CD4-positive, alpha-beta T cell (primary cell): ENCODE measurements at places on chromosomes 13 and 19. TPM values are rescaled to one million over a fixed set of nuclear protein-coding genes. Genes with fewer than 3 reads are reported as not detected.

DNA sequence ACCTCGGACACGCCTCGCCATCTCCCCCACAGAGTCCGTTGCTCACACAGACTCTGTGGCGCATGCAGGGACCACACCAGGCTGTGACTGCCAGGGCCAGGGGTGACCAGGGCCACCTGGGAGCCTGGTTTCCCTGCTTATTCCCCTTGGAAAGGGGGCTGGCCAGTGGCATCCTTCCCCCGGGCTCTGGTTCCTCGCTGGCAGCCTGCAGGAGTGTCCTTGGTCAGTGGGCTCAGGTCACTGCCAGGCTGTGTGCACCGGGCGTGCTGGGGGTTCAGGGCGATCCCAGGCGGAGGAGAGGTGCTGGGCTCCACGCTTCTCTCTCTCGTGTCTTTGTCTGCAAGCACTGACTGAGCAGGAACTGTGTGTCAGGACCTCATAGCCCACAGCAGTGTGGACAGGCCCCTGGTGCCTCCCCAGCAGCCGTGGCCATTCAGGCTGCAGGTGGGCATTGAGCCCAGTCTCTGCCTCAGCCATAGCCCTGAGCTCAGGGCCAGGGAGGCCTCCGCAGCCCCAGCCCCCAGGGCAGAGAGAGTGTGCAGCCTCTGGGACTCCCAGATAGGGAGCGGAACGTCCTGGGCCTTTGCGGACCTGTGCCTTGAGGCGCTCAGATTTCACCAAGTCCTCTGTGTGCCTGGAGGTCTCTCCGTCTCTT lies 6.5 kb downstream of the PIAS4 start:
- DNase-seq, result no peak

PLK5 gene
- total RNA-seq, result not detected

GRCh38 chr13:19910336-19911072 lies 47.1 kb upstream of the ZMYM5 start:
- DNase-seq, result no peak

DNA sequence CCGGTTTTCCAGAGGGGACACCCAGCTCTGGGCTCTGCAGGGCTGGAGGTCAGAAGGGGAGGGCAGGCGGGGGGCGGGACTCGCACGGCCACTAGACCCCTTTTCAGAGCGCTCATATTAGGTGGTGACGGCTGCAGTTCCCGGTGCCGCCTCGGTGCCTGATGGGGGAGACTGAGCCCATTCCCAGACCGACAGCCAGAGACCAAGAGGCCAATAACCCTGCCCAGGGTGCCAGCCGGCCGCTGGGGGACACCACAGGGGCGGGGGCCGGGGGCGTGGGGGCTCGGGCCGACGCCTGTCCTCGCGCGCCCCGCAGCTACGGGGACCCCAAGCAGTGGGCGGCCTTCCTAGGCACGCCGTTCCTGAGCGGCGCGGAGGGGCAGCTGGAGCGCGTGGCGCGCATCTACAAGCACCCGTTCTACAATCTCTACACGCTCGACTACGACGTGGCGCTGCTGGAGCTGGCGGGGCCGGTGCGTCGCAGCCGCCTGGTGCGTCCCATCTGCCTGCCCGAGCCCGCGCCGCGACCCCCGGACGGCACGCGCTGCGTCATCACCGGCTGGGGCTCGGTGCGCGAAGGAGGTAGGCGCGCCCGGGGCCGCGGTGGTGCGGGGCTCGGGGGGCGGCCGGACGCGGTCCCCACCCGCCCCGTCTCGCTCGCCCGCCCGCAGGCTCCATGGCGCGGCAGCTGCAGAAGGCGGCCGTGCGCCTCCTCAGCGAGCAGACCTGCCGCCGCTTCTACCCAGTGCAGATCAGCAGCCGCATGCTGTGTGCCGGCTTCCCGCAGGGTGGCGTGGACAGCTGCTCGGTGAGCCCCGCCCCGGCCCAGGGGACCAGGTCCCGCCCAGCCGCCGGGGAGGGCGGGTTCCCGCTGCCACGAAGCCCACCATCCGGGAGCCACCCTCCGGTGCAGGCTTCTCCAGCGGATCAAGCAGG lies 2.4 kb downstream of the TIMM13 start:
- DNase-seq, result no peak

SLAIN1 gene
- 41.2 TPM for total RNA-seq

- no peak for DNase-seq
Measured at GRCh38 chr13:52421216-52421615, 15.2 kb upstream of the THSD1 start.

DNA sequence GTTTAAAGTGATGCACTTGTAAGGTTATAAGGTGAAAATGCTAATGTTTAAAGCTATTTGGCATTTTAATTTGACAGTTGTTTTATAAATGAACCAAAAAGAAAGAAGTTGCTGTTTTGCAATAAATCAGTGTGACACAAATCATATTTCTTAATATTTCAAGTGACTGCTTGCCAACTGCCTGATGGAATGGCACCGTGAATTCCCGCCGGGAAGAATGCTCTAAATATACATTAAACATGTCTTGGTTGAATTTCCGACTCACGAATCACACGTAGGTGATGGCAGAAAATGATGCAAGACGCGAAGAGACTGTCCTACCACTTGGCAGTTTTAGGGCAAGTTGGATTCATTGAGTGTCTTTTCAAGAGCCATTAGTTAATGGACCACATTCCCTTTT lies 3.1 kb upstream of the GJB2 start:
- no peak for DNase-seq

DNA sequence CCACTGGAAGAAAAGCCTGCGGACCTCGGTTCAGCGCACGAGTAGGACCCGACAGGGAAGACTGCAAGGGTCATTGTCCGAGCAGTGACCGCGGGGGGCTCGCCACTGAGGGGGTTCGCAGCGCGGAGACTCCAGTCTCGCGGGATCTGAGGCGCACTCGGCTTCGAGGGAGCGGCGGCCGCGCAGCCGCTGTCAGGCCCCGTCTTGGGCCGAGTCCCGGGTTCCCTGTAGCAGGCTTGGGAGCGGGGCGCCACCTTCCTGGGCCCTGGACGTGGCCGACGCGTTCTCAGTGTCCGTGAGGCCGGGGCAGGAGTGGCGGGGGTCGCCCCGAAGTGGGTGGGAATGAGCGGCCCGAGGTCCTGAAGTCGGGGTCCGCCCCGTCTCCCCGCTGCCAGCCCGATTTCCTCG lies 474 bp upstream of the FAM174C start:
- DNase-seq, result no peak

FCGBP gene
- 19.1 TPM for total RNA-seq

- DNase-seq, result no peak
Measured at GRCh38 chr13:71830736-71831135, 36.3 kb downstream of the DACH1 start.

DNA sequence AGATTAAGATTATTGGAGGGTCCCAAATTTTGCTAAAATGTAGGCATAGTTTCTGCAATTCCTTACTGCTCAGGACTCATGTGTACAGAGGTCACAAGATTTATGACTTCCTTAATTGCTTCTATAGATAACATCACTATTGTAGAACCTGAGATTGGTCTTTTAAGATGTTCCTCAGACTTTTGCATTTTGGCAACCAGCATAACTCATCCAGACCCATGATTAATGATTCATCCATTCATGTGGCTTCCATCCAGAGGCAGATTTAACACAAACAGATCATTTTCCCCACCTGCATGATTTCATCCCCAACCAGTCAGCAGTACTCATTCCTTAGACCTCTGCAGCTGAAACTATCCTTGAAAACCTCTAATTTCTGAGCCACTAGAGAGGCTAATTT lies 34.5 kb upstream of the CEACAM8 start:
- DNase-seq, result no peak

DNA sequence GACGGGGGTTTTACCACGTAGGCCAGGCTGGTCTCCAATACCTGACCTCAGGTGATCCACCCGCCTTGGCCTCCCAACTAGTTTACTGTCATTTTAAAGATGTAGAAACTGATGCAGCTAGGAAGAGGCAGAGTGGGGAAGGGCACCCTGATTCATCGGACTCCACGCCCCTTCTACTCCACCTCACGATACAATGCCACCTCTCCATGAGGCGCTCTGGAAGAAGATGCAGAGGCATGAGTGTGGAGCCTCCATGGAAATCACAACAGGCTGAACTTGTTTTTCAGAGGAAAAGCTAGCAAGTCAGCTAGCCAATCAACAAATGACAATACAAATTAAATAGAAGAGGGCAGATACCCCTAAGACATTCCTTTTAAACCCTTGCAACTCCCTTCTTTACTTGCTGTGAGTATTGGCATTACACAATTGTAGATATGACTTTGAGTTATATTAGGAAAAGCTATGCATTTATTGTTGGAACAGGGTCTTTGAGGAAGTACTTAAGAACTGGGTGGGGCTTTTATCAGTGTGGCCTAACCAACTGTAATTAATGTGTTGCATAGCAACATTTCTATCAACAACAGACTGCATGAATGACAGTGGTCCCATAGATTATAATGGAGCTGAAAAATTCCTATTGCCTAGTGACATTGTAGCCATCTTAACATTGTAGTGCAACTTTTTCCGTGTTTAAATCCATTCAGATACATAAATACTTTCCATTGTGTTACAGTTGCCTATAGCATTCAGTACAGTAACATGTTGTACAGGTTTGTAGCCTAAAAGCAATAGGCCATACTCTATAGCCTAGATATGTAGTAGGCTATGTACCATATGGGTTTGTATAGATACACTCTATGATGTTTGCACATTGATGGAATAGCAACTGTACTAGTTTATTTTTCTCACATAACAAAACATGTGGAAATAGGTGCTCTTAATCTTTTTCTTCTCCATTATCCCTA lies 17.6 kb downstream of the WDFY2 start:
- DNase-seq, result no peak

OR7C1 gene
- not detected for total RNA-seq

FFAR3 gene
- not detected for total RNA-seq

- no peak for DNase-seq
Measured at GRCh38 chr13:60268203-60268555, 104.5 kb upstream of the DIAPH3 start.

DNA sequence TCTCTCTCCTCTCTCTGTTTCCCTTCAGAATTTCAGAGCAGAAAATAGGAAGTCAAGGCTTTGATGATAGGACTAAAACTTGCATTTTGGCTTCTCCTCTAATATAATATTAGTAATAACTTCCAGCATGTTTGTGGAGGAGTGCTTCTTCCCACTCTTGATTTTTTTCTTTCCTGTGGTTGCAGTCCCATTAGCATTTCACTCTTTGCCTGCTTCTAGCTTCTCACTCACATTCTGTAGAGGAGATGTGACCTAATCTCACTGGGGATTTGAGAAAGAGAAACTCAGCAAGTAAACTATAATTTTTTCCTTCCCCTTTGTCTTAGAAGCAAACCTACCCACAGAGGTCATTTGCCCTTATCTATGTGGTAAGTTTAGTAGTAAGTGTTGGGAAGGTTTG lies 169.4 kb upstream of the HTR2A start:
- no peak for DNase-seq

GIPC3 gene
- 1.1 TPM for total RNA-seq

IRF2BP1 gene
- 21.0 TPM for total RNA-seq

DNA sequence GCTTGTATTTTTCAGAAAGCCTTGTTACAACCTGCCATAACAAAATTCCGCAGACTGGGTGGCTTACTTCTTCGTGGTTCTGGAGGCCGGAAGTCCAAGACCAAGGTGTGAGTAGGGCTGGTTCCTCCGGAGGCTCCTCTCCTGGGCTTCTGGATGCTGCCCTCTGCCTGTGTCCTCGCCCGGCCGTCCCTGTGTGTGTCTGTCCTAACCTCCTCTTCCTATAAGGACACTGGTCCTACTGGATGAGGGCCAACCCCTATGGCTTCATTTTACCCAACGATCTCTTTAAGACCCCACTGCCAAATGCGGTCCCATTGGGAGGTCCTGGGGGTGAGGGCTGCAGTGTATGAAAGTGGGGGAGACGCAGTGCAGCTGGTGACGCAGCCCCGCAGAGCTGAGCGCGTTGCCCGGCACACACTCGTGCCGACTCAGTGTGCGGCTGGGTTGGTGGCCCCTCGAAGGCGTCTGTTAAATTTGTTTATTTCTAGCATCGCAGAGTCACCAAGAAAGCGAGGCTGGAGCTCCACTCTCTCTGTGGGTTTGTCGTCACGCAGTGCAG lies 116.7 kb downstream of the SOX1 start:
- DNase-seq, result no peak

DNA sequence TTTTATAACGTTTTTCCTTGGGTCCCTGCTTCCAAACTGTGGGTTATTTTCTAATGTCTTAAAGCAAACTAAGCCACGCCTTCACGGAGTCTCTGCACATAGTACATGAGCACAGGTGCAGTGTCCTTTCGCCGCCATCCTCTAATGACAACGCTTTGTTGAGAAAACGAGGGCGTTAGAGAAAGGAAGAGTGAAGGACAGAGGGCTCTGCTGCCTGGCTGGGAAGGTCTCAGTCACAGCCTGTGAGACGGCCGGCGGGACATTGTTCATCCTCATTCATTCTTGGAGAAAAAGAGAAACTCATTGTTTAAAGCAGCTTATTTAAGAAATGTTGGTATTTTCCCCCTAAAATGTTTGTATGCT lies 9.5 kb downstream of the IL17D start:
- no peak for DNase-seq

GRCh38 chr13:60164234-60164889 lies 634 bp upstream of the DIAPH3 start:
- no peak for DNase-seq

DNA sequence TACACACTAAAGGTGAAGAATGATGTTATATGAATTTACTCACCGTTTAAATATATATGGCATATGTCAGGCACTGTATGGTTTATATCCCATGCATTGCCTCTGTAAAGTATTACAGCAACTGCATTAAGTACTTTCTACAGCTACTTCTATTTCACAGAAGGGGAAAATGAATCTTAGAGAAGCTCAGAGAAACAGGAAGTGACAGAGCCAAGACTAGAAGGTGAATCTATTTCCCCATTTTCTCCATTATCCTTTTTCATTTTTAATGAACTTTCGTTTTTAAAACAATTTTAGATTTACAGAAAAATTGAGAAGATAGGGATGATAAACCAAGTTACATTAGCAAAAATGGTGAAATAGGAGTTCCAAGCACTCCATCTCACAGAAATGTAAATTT lies 863.3 kb downstream of the UQCRFS1 start:
- DNase-seq, result no peak

SELENOV gene
- not detected for total RNA-seq

GRCh38 chr19:16075430-16076153 lies 703 bp upstream of the TPM4 start:
- DNase-seq, result no peak

DNA sequence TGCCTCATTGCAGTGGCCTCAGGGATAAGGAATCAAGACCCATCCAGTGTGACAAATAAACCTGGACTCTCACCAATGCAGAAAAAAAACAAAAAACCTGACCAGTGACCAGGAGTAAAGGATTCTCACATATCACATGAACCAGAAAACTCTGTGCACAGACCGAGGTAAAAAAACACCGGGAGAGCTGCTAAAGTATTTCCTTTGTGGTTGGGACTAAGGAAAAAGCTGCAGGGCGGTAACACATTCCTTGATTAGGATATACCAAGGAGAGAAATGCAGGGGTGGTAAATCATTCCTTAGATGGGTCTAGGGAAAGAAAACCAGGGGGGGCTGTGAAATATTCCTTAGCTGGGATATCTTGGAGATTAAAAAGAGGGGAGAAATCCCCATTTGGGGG lies 64.8 kb upstream of the ZNF85 start:
- no peak for DNase-seq

NECTIN2 gene
- 1.8 TPM for total RNA-seq

GRCh38 chr13:20191311-20192157 lies 1.2 kb downstream of the GJB2 start:
- DNase-seq, result no peak
